Right atrium auricular region (tissue), 2 donors: ENCODE measurements at places on chromosomes 5 and 9. TPM values are rescaled to one million over a fixed set of nuclear protein-coding genes. Genes with fewer than 3 reads are reported as not detected.

The CRB2 gene
- total RNA-seq, result 1.6 TPM

The IFNE gene
- not detected for total RNA-seq

DNA sequence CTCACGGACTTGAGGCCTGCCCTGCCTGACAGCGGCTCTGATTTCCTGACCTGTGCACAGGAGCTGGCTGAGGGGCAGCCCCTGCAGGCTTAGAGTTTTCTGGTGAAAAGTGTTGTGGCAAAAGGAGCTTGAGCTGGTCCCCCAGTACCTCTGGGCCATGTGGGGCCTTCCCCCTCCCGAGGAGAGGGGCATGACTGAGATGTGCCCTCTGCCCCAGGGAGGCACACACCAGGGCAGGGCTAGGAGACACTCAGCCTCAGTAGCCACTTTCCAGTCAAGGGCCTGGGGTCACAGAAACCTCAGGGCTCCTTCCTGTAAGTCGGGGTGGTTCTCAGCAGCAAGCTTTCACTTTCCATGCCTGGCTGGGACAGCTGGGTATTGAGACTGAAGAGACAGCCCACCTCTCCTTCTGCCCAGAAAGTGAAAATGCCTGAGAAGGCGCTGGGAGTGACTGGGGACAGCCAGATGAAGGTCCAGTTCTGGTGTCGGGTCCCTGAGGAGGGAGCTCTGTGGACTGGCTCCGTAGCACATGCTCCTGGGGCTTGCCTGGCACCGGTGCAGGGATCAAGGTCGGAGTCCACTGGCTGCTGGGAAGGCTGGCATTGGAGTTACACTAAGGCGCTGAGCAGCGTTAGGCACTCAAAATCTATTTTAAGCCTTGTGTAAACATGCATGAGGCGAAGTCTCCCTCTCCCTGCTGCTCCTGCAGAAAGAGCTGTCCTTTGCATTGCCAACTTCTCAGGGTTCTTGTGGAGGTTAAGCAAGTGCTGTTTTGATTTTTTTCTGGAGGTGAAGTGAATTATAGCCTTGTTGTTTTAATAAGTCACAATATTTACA, 394.9 kb downstream of the GADD45G start:
- DNase-seq, result peak; percentile 69

- no peak for DNase-seq
Measured at GRCh38 chr5:76038212-76038611, 45.0 kb upstream of the SV2C start.

The IL4 gene
- total RNA-seq, result not detected

DNA sequence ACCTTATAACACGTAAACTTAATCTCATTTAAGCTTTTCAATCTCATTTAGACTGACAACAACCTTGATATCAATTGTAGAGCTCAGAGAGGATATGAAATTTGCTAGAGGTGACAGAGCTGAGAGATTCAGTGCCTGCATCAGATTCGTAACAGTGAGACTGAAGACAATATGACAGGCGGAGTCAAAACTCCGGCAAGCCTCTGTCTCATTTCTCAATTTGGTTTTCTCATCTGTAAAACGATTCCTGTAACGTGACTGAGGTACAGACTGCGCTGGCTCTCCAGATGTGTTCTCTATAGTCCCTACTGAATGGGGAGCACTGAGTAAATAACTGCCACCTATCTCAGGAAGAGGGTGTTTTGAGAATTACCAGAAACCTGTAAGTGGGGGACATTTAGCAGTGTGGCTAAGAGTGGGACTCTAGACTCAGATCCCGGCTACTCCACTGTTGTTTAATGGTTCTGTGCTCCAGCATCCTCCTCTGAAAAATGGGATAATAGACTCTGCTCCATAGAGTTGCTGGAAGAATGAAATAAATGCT, 3.0 kb upstream of the MCIDAS start:
- DNase-seq, result no peak

The SLC6A7 gene
- total RNA-seq, result not detected

- DNase-seq, result no peak
Measured at GRCh38 chr5:119179857-119180641, 109.2 kb downstream of the DMXL1 start.

The SAPCD2 gene
- 0.12 TPM for total RNA-seq

The PHF24 gene
- total RNA-seq, result 0.67 TPM

DNA sequence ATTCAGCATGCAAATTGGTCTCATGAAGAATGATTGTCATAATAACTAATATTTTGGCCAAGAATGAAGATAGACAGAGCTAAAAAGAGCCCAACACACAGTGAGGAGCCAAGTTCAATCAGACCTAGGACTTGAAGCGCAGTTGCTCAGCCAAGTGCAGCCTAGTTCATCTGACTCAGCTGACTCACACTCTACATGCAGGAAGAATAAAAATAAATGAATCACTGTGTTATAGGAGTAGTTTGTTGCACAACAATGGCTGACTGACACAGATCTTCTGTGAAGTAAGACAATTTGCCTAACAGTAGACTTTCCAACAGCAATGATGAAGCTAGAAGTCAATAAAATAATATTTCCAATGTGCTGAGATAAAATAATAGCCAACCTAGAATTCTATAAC, 261.5 kb downstream of the CEMIP2 start:
- DNase-seq, result no peak

DNA sequence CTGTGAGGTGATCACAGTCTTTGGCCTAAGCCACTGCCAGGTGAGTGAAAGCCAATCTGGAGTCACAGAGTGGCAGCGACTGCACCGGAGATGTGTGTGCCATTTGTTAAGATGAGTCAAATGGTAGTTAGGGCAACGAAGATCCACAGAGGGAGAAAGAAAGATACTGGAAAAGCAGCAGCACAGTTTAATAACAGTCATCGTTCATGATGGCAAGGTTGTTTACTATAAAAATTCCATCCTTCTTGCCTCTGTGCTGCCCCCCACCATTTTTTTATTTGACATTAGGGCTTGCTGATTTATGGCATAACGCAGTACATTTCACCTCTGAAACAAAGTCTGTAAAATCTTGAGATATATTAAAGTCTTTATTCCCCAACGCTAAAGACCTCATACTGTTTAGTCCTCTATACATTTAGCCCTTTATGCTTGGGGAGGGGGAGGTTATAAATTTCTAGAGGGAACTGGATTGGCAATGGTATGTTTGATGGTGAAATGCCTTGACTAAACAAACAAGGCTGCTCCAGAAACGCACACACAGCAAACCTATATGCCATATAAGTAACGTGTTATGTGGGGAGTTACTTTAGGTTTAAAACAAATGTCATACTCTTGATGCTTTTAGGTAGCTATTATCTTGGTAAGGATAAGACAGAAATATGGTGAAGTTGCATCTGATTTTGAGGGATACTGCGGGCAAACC, 55.8 kb upstream of the ABL1 start:
- DNase-seq, result no peak

DNA sequence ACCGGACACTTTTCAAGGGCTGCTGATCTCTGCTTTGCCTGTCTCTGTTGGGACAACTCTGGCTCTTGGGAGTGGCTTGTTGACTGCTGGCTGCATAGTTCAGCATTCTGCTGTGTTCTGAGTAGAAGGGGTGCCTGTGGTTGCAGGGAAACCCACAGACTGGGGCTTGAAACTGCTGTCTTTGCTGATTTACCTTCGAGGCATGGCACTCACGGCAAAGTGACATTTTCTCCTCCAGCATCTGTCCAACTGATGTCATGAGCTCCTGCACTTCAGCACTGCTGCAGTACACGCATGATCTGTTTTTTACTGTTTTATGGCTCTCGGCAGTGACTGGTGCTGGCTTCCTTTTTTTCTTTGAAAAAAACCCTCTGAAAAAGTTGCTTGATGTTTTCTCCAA, 69.2 kb downstream of the SPATA31D1 start:
- DNase-seq, result no peak

GRCh38 chr5:143957455-143957854, 145.5 kb downstream of the HMHB1 start:
- no peak for DNase-seq

The STPG3 gene
- not detected for total RNA-seq

The GARNL3 gene
- 17.7 TPM for total RNA-seq

GRCh38 chr5:177194268-177194667, 60.7 kb downstream of the NSD1 start:
- DNase-seq, result no peak

The FGF1 gene
- total RNA-seq, result 35.3 TPM

DNA sequence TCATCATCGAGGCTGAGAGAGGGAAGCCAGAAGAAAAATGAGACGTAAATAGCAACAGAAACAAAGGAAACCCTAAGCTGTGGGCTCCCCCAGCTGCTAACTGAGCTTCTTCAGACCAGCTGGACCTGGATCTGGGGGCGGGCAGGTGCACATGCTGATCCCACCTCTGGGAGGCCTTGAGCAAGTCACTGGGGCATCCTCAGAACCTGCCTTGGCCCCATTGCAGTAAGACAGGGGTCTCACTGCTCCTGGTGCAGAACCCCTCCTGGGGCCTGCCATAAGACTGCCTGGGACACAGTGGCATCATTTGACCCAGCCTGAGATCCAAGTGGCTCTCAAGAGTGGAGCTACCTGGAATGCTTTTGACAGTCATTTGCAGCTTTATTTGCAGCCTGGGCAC, 77.4 kb downstream of the PHF2 start:
- no peak for DNase-seq
